RPMI7951 (cell line): ENCODE measurements at places on chromosomes 3 and 15. TPM values are rescaled to one million over a fixed set of nuclear protein-coding genes. Genes with fewer than 3 reads are reported as not detected.

DNA sequence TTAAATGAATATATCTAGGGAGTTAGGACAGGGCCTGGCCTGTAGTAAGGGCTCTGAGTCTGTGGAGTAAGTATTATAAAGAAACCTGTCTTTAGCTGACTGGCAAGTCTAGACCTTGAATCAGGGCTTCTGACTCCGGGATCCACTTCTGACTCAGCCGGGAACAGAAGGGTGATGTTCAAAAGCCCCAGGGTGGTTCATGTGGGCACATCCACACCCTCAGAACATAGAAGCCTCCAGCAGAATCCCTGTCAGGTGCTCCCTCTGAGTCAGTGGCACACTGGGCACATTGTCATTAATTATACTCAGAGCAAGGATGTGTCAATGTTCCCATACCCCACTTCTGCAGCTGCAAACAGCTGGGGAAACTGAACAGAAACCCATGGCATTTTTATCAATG, 26.7 kb upstream of the SNRK start:
- DNase-seq: peak; percentile 47

DNA sequence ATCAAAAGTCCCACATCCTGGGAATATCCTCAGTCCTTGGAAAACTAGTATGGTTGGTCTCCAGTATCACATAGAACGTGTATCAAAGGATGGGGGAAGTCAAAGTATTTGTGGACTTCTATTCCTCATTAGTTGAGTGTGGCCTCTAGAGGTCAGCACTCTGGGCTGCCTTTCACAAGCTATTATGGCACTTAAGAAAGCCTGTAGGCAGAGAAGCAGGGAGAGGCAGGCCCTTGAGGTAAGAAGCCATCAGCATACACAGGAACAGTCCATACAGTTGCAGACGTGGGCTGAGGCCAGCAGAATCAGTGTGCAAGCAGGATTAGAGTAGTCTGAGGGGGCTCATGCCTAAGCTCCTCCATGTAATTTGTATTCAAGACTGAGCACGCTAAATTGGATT, 341.7 kb downstream of the CLSTN2 start:
- peak; percentile 38 for DNase-seq

Gene SERPINI2
- total RNA-seq: not detected in 2 replicates

- no peak for DNase-seq
Observed at GRCh38 chr3:56115199-56115598, 353.1 kb downstream of the ERC2 start.

Gene CSPG4
- total RNA-seq: 31.4 and 52.5 TPM in 2 replicates

Gene CHST2
- 15.7 and 20.7 TPM in 2 replicates for total RNA-seq

GRCh38 chr3:58157700-58158099, 53.1 kb downstream of the DNASE1L3 start:
- no peak for DNase-seq

DNA sequence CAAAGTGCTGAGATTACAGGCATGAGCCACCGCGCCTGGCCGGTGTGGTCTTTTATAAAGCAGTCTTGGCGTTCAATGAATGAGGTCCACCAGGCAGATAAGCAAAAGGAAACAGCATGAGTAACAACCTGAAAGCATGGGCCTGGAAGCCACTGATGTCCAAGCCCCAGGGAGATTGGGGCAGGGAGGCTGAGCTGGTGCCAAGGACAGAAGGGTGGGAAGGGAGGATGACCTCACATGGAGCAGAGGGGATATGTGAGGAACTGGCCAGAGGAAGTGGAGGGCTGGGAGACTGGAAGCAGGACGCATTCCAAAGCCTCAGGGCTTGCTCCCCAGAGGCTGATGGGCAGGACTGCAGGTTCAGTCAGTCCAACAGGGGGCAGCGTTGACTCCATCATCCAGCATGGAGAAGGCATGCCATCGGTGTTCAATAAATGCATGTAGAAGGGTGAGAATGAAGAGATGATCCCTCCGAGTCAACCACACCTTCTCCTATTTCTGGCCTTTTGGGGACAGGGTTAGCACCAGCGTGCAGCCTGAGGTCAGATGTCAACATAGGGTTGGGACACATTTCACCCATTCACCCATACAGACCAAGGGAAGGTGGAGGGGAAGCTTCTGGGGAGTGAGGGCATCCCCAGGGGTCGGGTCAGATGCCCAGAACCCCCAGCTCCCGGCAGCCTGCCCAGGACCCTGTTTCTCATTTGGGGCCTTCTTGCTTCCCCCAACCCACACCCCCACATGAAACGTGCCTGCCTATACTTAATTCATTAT, 14.8 kb downstream of the MYL3 start:
- DNase-seq: peak; percentile 74

- no peak for DNase-seq
Observed at GRCh38 chr3:134362670-134363380, 11.4 kb downstream of the AMOTL2 start.

DNA sequence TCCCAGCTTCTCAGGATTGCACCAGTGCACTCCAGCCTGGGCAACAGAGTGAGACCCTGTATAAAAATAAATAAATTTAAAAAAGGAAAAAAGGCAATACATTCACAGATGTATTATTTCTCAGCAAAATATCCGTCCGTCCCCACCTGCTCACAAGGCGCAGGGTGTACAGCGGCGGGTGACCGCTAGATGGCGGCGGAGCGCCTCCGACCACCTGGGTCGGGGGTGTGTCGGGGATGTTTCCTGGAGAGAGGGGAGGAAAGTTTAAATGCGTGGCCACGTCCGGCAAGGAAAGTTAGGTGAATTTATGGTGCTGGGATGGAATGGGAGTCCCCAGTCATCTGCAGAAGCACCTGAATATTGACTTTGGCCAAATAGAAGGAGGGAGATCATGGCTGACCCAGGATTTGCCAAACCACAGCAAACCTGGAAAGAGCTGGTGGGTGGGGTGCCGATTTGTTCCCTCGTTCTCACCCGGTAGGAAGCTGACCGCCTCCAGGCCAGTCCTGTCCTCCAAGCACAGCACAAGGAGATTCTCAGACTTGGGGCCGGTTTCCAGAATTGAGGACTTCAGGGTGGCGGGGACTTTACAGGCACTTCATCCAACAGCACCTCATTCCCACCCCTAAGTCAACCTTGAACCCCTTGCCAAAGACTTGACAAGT, 88.3 kb downstream of the TMEM266 start:
- DNase-seq: peak; percentile 21

- no peak for DNase-seq
Observed at GRCh38 chr3:155211266-155211665, 82.2 kb downstream of the STRIT1 start.

Gene TRANK1
- total RNA-seq: 14.0 and 15.3 TPM in 2 replicates
